ENCODE measurements at places on chromosomes 5 and 9. TPM values are rescaled to one million over a fixed set of nuclear protein-coding genes. Genes with fewer than 3 reads are reported as not detected.

POC5 gene
- total RNA-seq = 13.9 TPM

OGN gene
- 1.3 TPM for total RNA-seq

MRRF gene
- total RNA-seq = 36.8 TPM

ADAMTS19 gene
- total RNA-seq = 0.33 TPM

GRCh38 chr5:146082798-146083197 lies 22.6 kb downstream of the PLAC8L1 start:
- no peak for DNase-seq

DNA sequence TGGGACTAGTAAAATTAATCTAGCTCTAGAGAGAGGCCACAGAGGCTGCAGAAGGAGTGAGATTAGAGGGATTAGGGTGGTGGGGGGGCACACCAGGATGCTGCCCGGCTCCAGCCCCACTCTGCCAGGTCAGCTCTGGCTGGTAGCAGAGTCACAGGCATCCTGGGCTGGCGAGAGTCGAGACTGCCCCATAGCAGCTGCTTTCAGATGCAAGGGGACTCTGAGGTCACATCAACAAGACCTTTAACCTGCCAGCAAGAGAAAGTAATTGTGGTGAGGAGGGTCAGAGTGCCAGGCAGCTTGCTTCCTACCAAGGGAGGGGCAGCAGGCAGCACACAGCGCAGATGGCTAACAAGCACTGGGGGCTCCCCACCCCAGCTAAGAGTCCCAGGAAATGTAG lies 7.5 kb downstream of the EPB41L4B start:
- no peak for DNase-seq

GRCh38 chr5:135486131-135487036 lies 34.2 kb upstream of the TIFAB start:
- no peak for DNase-seq

DNA sequence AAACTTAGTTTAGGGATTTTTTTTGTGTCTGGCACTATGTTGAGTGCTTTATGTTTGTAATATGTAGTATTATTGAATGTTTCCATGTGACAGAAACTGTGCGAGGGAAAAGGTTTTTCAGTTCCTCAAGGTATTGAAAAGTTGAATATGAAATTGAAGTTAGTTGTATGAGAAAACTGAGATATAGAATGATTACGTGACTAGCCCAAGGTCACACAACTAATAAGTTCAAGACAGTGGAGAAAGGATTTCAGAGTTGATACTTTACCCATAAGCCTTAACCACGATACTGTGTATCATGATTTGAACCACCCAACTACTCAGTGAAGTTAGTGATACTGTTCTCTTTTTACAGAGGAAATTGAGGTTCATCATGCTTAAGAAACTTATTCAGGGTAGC lies 5.7 kb downstream of the NIPBL start:
- DNase-seq = no peak

- no peak for DNase-seq
These were observed 51.6 kb upstream of the ZFR start for GRCh38 chr5:32496104-32496503.

DNA sequence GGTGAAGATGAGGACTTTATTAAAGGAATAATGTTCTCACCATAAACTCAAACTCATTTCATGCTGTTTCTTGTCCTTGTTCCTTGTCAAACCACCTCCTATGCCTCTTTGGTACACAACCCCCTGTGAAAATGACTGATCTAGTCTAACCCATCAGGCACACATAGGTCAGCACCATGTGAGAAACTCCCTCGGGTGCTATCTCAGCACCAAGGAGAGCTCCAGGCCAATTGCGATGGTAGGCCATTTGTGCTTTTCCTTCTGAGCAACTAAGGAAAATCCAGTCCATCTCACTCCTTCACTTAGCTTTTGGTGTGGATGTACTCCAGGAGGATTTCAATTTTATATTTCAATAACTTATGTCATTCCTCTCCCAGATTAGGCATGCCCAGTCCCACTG lies 199.8 kb downstream of the ZNF608 start:
- DNase-seq = peak; percentile 47

Measured in fibroblast of lung (primary cell).